Motor neuron (in vitro differentiated cells): ENCODE measurements at places on chromosomes 5 and 9. TPM values are rescaled to one million over a fixed set of nuclear protein-coding genes. Genes with fewer than 3 reads are reported as not detected.
A peak's percentile ranks its signal among the peaks of the same experiment; 100 is the strongest.

DNA sequence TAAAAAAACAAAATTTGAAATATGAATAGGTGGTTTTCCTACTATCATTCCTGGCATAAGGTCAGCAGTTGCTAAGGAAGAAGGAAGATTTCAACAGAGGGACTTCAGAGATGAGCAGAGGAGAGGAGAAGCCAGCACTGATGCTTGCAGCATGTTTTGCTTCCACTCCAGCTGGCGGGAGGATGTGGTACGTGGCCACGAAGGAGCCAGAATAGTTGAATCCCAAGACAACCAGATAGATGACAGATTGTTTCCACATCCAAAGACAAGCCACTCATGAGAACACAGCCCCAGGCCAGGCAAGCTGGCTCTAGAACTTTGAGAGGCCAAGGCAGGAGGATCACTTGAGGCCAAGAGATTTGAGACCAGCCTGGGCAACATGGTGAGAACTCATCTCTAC is 15.1 kb downstream of the TIMD4 start:
- ATAC-seq, result no peak

DNA sequence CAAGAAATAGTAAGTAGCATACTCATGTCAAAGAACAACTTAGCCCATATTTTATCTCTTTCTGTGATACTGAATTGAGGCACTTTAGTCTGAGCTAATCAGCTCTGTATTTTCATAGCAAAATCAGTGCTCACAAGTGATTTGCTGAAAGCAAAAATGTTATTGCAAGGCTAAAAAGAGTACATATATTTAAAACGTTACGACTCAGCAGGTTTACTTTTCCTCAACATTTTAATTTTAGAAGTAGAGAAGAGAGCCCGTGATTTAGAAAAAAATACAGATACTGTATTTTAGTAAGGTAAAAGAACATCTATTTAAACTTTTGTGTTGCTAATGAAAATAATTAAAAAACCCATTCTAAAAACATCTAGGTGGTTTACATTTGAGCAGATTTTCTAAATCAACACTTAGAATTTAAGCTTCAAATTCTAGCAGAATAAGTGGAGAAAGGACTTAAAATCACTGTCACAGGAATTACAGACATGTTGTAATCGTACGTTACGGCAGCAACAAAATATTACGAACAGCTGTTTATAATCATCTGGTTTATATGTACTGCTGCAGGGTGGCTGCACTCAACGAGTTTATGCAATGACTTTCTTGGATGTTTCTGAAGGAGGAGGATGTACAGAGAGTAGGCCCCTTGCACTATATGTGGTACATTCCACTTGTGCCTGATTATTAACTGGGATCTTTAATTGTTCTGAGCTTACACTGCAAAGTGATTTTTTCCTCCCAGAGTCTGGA is 20.1 kb downstream of the SREK1 start:
- no peak for ATAC-seq

DNA sequence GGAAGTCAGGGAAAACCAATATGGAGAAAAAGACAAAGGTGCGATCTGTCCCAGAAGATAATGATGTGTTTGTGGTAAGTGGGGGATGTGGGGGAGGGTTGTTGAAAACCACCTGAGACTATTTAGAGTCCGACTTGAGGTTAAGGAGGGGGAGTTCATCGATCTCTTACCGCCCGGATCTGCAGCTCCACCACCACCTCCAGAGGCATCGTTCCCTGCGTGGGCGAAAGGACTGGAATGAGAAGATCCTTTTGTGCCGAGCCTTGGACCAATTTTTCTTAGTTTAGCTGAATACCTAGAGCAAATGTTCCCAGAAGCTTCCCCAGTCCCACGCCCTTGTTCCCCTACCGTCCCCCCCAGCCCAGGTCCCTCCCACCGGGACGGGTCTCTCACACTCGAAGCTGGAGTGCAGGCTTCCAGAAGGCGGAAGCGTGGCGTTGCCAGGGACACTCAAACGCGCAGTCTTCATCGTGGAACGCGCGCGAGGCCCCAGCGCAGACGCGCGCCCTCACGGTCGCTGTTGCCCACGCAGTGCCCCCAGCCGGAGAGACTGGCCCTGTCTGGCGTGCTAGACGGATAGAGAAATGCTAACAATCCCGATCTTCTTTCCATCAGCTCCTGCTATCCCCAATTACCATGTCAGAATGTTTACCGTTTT is at the start of gene SPATA6L:
SPATA6L (minus strand) TSS at position 439 of the 658 bp plus-strand sequence; CDS start at position 209, 230 bp downstream.
- ATAC-seq, result peak; percentile 66

- ATAC-seq, result no peak
Measured at GRCh38 chr5:157369507-157369906, 90.5 kb upstream of the NIPAL4 start.

- ATAC-seq, result peak; percentile 98
Measured at GRCh38 chr5:168434001-168434400, 52.3 kb upstream of the RARS1 start.

DNA sequence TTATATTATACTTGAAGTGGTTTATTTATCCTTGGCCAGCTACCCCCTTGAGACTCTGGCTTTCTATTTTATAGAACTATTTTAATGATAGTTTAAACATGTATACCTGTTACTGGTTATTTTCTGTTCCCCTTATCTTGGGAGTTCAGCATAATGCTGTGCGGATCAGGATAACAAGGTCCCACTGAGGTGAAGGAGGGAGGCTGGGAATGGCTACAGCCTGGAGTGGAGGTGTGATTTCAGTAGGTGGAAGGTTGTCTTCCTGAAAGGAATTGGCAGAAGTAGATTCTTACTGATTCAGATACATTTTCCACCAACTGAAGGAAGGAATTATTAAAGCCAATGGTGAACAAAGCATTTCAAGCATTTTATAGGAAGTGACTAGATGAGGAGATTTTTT is 38.9 kb downstream of the PAM start:
- no peak for ATAC-seq

DNA sequence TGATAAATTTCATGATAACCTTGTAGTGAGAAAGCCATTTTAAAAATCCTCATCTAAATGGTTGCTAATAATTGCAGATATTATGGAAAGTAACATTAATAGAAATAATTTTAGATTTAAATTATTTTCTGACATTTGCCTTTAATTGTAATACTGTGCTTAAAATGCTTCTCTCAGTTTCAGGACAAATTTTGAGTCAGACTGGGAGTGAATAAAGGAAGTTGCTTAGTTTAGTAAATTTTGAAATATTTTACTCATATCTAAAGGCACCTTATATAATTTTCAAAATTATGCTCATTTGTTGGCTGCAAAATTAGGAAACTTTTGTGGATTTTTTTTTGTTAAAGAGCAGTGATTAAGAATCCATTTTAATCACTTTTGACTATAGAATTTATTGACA is 93.8 kb downstream of the CSNK1G3 start:
- ATAC-seq, result no peak

DNA sequence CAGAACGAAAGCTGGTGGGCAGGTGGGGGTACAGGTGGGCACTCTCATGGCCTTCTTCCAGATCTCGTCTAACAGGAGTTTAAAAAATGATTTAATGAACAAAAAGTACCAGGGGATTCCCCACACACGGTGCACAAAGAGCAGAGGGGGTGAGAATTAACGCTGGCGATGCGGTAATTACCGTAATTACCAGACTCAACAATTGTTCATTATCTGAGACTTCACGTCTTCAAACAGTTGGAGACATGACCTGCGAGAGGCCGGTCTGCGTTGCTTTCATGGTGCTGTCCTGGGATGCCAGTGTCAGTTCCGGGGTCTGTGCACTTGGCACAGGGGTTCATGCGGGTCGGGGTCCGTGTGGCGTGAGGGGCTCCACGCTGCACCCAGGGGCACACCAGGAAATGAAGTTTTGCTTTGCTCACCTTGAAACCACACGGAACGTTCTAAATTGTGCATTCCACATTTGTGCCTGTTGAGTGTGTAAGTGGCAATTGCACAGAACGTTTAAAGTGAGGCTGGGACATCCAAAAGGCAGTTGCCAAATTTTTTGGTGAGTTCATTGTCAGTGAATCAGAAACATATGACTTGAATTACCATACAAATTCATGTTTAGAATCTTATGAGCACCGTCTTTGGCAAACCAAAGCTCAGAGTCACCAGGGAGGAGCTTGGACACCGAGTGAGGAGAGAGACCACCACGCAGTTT is 256.4 kb upstream of the IRX1 start:
- no peak for ATAC-seq

DNA sequence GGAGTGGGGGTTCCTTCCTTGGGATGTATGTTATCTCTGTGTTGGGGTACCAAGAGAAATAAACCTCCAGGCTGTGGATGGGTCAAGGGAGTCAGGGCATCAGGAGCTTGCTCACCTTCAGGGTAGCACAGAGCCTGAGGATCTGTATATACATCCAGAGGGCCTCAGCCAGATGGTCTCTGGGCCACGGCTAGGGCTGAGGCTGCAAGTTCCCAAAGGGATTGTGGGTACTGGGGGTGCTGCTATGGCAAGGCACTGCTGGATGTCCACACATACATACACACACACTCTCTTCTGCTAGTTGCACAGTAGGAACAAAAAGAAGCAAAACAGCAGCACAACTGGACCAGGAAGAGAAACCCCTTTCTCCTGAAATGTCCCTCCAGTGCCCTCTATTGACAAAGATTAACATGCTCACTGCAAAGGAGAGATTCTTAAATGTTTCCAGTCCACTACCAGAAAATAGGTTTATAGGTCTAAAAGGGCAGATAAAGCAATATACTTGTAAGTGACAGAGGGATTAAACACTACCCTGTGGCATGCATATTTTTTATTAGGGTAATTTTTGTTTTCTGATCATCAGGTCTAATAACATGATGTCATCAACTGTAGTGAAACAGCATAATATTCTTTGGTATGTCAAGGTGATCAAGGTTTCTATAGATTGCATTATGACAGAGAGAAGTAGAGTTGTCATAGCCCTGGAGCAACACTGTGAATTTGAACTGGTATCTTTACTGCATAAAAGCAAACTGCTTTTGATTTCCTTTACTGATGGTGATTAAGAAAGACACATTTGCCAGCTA is 56.3 kb upstream of the KCNN2 start:
- ATAC-seq, result no peak

BARX1 gene
- total RNA-seq, result 0.29 TPM in 1 of 2 replicates, not detected in the other

PHF24 gene
- total RNA-seq, result 0.41 and 0.75 TPM in 2 replicates
